ENCODE measurements at places on chromosomes 5 and 9.

DNA sequence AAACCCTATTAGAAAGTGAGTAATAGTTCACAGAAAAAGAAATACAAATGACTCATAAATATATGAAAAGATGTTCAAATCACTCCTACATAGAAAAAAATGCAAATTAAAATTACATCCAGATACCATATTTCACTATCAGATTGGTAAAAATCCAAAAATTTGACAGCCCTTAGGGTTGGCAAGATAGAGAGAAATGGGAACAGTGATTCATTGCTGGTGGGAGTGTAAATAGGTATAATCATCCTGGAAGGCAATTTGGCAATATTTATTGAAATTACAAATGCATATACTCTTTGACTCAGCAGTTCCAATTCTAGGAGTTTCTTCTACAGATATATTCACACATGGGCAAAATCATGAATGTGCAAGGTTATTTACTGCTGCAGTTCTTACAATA is 273.5 kb downstream of the NR2F1-AS1 start:
- ATAC-seq = no peak

DNA sequence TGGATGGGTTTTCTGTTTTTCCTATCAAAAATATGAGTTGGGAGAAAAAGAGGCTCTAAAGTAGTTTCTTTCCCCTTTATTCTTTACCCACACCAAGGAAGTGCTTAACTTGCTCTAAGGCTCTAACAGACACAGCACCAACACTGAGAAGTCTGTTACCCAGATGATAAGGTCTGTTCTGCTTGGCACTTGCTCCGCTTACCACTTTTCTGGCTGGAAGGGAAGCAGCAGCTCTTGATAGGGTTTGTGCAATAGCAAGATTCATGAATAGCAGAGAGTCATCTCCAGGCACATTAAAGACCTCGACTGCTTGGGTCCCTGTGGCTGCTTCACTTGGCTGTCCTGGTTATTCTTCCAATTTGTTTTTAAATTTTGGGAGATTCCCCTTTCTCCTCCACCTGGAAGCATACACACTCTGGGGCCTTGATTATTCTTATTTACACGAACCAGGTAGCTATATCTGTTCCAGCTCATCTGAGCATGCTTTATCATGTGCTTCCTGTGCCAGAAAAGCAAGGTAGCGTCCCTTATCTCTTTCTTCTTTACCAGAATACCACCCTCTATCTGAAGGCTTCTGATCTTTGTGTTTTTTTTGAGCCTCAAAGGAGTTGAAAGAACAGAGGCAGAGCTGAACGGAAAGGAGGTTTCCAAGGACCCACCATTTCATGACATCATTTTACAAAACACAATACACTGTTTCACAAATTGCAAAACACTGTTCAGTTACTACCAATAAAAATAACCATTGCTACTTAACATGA is 24.8 kb downstream of the PPP3R2 start:
- no peak for ATAC-seq

GRCh38 chr5:56006094-56006493 is 11.3 kb upstream of the IL6ST start:
- peak; percentile 80 for ATAC-seq

DNA sequence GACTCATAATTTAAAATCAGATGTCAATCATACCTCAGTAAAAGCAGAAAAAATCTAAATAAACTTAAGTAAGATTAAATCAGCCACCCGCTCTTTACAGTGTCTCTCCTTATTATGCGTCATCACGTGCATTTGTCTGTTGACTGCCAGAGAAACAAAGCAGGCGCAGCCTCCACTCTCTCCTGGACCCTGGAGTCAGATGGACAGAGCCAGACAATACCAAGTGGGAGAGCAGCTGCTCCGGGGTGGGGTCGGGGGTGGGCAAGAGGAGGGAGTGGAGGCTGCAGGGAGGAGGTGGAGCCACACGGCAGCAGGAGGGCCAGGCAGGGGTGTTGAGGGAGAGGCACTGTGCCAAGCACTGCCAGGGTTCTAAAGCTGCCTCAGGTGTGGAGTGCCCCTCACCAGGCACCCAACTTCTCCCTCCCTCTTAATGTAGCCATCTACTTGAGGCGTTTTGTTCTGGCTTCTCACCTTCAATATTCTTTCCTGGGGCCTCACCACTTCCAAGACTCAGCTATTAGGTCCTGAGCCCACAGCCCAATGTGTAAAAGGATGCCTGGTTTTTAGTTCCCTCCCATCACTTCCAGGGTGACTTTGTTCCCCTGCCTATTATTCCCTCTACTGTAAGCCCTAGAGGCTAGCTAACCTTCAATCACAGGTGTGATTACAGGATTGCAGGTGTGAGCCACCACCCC is 96.3 kb downstream of the GLDC start:
- no peak for ATAC-seq

- ATAC-seq = no peak
These were observed at the start of gene SH3TC2 for GRCh38 chr5:149063017-149063687. SH3TC2 (minus strand) TSS chr5:149063062; CDS start chr5:149063022, 40 bp downstream.

DNA sequence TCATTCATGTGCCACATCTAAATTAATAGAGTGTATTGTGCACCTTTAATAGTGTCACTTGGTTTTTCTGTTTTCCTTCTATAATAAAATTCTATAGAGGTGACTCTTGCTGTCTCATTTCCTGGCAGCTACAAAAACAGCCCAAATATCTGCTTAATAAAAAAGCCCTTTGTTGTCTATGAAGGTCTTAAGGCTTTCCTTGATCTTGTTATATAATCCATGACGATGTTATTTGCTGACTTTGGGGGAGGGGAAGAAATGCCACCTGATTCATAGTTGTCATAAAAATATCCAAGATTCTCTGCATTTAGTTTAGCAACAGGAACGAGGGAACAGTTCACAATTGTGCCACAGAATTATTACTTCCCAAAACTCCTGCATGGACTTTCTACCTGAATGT is 31.3 kb downstream of the CPEB4 start:
- ATAC-seq = no peak

DNA sequence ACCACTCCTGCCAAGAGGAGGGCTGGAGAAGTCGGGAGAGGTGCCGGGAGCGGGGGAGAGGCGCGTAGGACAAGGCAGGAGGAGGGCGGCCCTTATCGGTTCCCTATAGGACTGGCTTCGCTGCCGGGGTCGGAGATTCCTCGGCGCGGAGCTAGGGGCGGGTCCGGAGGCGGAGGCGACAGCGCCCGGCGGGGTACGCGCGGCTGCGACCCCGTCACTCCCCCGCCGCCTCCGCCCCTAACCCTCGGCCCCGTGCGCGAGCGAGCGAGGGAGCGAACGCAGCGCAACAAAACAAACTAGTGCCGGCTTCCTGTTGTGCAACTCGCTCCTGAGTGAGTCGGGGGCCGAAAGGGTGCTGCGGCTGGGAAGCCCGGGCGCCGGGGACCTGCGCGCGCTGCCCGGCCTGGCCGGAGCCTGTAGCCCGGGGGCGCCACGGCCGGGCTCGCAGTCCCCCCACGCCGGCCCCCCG is 2.0 kb downstream of the GLIS3 start:
- ATAC-seq = peak; percentile 35

DNA sequence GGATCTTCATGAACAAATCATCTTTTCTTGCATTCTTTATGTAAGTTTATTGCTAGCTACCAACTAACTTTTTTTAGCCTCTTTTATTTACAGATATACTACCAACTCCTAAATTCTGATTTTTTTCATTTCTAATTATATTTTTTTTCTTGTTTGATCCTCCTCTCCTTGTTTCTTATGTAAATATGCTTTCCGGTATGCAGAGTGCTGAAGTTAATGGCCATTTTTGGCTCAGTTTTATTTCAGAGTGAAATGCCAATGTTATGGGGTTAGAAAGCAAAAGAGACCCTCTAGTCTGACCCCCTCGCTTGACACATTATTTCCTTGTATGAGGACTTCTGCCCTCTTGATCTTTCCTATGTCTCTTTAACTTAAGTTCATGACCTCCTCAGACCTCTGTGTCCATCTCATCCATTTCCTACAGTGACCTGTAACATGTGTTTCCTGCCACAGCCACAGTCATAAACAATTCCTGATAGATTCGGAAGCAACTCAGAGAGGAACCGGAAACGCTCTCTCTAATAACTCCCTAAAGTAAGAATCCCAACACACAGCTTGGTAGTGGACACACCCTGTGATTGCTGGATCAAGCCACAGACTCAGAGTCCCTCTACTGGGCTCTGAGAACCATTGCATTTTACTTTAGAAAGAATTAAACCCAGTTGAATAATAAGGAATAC is 42.9 kb upstream of the AFAP1L1 start:
- ATAC-seq = no peak

Measured in stimulated activated memory B cell treated with anti-CD40 and anti-IgM and Interleukin-4, amounts not matched to agents 10 μg/mL and 1 μg/mL and 100 μg/mL, for 72 hours (primary cell).